Ovary (tissue), 10 donors: ENCODE measurements at places on chromosomes 7 and 10. TPM values are rescaled to one million over a fixed set of nuclear protein-coding genes. Genes with fewer than 3 reads are reported as not detected.

MMRN2 gene
- 44.6 TPM for total RNA-seq

OGDHL gene
- total RNA-seq: 3.2 TPM

SUN3 gene
- total RNA-seq: not detected

C10orf95 gene
- total RNA-seq: 1.0 TPM

SNX10 gene
- total RNA-seq: 6.0 TPM

OR2A1 gene
- 0.92 TPM for total RNA-seq

ZNF25 gene
- total RNA-seq: 19.6 TPM

PDK4 gene
- 56.9 TPM for total RNA-seq

ITGA8 gene
- 32.5 TPM for total RNA-seq

RBP3 gene
- total RNA-seq: not detected

CCAR1 gene
- 50.9 TPM for total RNA-seq

LRIT2 gene
- not detected for total RNA-seq

C10orf105 gene
- total RNA-seq: 0.45 TPM

GARIN1A gene
- total RNA-seq: 1.1 TPM

GRID1 gene
- 1.4 TPM for total RNA-seq

GALNT11 gene
- 37.9 TPM for total RNA-seq

GAD2 gene
- not detected for total RNA-seq

CLRN3 gene
- not detected for total RNA-seq

C10orf67 gene
- total RNA-seq: 0.28 TPM

AEBP1 gene
- 211 TPM for total RNA-seq

IFIT2 gene
- 7.2 TPM for total RNA-seq

ASNS gene
- total RNA-seq: 216 TPM

SFXN3 gene
- 47.0 TPM for total RNA-seq

DGKI gene
- total RNA-seq: 0.31 TPM

PLA2G12B gene
- not detected for total RNA-seq

CC2D2B gene
- 0.71 TPM for total RNA-seq

AGBL3 gene
- total RNA-seq: 4.3 TPM

PTPRZ1 gene
- total RNA-seq: 0.87 TPM

LRRC61 gene
- 25.2 TPM for total RNA-seq

FAM221A gene
- 5.2 TPM for total RNA-seq

BBS9 gene
- total RNA-seq: 42.0 TPM

CPA2 gene
- total RNA-seq: 3.5 TPM

MBL2 gene
- not detected for total RNA-seq

TWIST1 gene
- 2.7 TPM for total RNA-seq

GIMAP5 gene
- total RNA-seq: 5.6 TPM

TMEM139 gene
- 1.2 TPM for total RNA-seq

AGAP5 gene
- total RNA-seq: 2.2 TPM

SNCG gene
- total RNA-seq: 43.6 TPM

AKR1C2 gene
- 14.0 TPM for total RNA-seq

PTPN20 gene
- 8.7 TPM for total RNA-seq

GIMAP8 gene
- total RNA-seq: 7.2 TPM

NYAP1 gene
- 3.8 TPM for total RNA-seq

BAZ1B gene
- 73.5 TPM for total RNA-seq

COL1A2 gene
- 133 TPM for total RNA-seq

PHF14 gene
- 37.8 TPM for total RNA-seq

TRIM74 gene
- total RNA-seq: 0.30 TPM

MMP21 gene
- total RNA-seq: 0.91 TPM

ZNF365 gene
- total RNA-seq: 1.2 TPM

HYAL4 gene
- total RNA-seq: not detected

GIMAP7 gene
- 7.1 TPM for total RNA-seq

CRYGN gene
- 1.5 TPM for total RNA-seq

SLC26A3 gene
- total RNA-seq: 0.77 TPM

SPAG6 gene
- 0.95 TPM for total RNA-seq

HOXA7 gene
- 0.42 TPM for total RNA-seq

OR13A1 gene
- not detected for total RNA-seq

RASSF4 gene
- 7.3 TPM for total RNA-seq

MAP3K8 gene
- total RNA-seq: 26.0 TPM

TMEM178B gene
- total RNA-seq: 0.11 TPM
